T-cell (primary cell): ENCODE measurements at places on chromosomes 2 and 18.

DNA sequence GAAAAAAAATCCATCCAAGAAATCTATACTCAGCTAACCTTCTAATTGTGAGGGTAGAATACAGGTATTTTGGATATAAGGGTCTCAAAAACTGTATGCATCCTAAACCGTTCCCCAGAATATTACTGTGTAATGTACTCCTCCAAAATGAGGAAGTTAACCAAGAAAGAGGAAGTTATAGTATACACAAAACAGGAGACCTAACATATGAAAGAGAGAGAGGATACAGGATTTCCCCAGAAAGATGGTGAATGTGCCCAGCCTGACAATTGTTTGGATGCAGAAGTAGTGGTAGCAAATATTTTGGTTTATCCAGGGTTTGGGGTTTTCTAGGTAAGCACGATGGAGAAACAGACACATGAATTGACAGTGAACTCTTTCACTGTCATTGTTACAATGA, 50.6 kb downstream of the GALNT3 start:
- DNase-seq, result no peak

GRCh38 chr2:54667726-54668650, 55.5 kb upstream of the EML6 start:
- DNase-seq, result no peak

GRCh38 chr2:3033315-3033714, 344.3 kb downstream of the EIPR1 start:
- no peak for DNase-seq

GRCh38 chr2:20091305-20091991, 40.0 kb upstream of the LAPTM4A start:
- no peak for DNase-seq

GRCh38 chr2:45542013-45542412, 69.1 kb downstream of the SRBD1 start:
- no peak for DNase-seq

GRCh38 chr2:217727801-217728200, 275.0 kb downstream of the TNS1 start:
- no peak for DNase-seq

DNA sequence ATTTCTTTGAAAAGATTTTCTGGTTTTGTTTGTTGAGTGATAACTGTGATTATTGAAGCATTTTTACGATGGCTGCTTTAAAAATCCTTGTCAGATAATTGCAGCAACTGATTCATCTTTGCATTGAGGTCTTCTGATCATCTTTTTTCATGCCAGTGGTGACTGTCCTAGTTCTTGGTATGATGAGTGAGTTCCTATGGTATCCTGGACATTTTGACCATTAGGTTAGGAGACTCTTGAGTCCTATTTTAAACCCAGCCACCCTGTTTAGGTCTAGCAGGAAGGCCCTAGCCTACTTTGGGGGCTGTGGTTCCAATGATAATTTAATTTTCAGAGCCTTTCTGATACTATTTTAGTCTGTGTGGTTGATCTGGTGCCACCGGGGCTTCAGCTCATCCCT, 72.7 kb upstream of the REV1 start:
- DNase-seq, result no peak
